Bronchus fibroblast of lung (primary cell): ENCODE measurements at places on chromosomes 11 and 22. TPM values are rescaled to one million over a fixed set of nuclear protein-coding genes. Genes with fewer than 3 reads are reported as not detected.

NTM gene
- 4.4 and 4.9 TPM in 2 replicates for total RNA-seq

PHF21B gene
- under 0.01 TPM in 1 of 2 replicates, not detected in the other for total RNA-seq

KLHL35 gene
- total RNA-seq: 1.0 and 1.2 TPM in 2 replicates

PKDREJ gene
- under 0.01 TPM in 1 of 2 replicates, not detected in the other for total RNA-seq

THY1 gene
- 64.8 and 72.6 TPM in 2 replicates for total RNA-seq

C11orf97 gene
- not detected in 2 replicates for total RNA-seq

OMP gene
- 2.9 TPM in 1 of 2 replicates, not detected in the other for total RNA-seq

MB gene
- not detected in 2 replicates for total RNA-seq

CAPN5 gene
- 11.3 and 12.4 TPM in 2 replicates for total RNA-seq

ZNF74 gene
- 8.8 and 8.9 TPM in 2 replicates for total RNA-seq

GSTT2B gene
- 28.9 and 31.1 TPM in 2 replicates for total RNA-seq

PGAP2 gene
- 16.1 and 18.1 TPM in 2 replicates for total RNA-seq

PPP6R3 gene
- total RNA-seq: 48.0 and 55.5 TPM in 2 replicates

KRTAP5-10 gene
- not detected in 2 replicates for total RNA-seq

ANKK1 gene
- not detected in 2 replicates for total RNA-seq

KCNQ1OT1 gene
- 0.30 and 0.50 TPM in 2 replicates for total RNA-seq

MUC2 gene
- total RNA-seq: not detected in 2 replicates

SLCO2B1 gene
- total RNA-seq: not detected in 2 replicates

FAM111B gene
- total RNA-seq: 8.6 and 10.6 TPM in 2 replicates

KRTAP5-8 gene
- total RNA-seq: not detected in 2 replicates

OPCML gene
- not detected in 2 replicates for total RNA-seq

SCGB2A2 gene
- not detected in 2 replicates for total RNA-seq

THOC5 gene
- total RNA-seq: 41.0 and 41.9 TPM in 2 replicates

LRRC75B gene
- 7.6 and 9.6 TPM in 2 replicates for total RNA-seq
